SHP77 (cell line): ENCODE measurements at places on chromosomes 5 and 9.

- no peak for DNase-seq
Measured at GRCh38 chr5:135873831-135874230, 21.8 kb downstream of the IL9 start.

- DNase-seq: no peak
Measured at GRCh38 chr9:1434052-1434767, 384.1 kb downstream of the DMRT2 start.

DNA sequence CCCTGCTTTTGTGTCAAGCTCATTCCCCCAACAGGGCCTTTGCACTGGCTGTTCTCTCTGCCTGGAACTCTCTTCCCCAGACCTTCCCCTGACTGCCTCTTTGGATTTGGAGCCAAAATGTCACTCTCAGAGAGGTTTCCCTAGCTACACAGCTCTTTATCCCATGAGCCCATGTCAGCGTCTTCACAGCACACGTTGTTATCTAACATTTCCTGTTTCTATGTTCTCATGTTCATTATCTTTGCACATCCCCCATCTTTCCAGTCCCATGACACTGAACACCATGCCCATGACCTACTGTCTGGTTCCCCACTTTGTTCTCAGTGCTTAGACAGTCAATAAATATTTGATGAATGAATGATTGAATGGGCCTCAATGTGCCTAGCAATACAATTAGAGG is 26.3 kb upstream of the ARSI start:
- DNase-seq: no peak

DNA sequence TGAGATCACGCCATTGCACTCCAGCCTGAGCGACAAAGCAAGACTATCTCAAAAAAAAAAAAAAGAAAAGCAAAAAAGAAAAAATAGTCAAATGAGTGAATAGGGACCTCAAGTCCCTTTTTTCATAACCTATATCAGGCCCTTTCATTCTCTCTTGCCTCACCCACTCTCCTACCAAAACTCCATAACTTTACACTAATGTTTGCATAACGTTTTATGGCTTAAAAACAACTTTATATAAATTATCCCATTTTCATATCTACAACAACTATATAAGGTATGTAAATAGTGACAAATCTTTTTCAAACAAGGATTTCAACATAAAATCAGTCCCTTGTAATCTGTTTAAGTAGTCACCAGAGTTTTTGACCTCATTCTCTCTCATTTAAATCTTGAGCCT is 56.9 kb upstream of the PIP5K1B start:
- DNase-seq: no peak

- DNase-seq: no peak
Measured at GRCh38 chr9:131942146-131942720, 137.4 kb downstream of the MED27 start.

DNA sequence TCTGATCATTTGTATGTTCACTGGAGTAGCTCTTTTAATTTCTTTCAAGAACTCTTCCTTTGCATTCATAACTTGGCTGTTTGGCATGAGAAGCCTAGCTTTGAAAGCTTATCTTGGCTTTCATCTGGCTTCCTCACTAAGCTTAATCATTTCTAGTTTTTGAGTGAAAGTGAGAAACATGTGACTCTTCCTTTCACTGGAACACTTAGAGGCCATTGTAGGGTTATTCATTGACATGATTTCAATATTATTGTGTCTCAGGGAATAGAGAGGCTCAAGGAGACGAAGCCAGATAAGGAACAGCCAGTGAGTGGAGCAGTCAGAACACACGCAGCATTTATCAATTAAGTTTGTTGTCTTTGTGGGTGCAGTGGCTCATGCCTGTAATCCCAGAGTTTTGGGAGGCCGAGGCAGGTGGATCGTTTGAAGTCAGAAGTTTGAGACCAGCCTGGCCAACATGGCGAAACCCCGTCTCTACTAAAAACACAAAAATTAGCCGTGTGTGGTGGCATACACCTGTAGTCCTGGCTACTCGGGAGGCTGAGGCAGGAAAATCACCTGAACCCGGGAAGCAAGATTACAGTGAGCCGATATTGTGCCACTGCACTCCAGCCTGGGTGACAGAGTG is 98.3 kb downstream of the UGCG start:
- no peak for DNase-seq

DNA sequence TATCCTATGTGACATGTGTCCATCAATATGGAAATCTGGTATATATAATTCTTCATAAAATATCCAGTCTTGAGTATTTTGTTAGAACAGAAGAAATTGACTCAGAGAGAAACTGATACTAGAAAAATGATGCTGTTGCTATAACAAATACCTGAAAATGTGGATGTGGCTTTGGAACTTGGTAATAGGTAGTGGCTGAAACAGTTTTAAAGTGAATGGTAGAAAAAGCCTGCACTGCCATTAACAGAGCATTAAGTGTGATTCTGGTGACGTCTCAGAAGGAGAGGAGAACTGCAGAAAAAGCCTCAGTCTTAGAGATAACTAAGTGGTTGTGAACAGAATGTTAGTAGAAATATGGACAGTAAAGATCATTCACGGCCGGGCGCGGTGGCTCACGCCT is 634.9 kb upstream of the ZNF608 start:
- no peak for DNase-seq

DNA sequence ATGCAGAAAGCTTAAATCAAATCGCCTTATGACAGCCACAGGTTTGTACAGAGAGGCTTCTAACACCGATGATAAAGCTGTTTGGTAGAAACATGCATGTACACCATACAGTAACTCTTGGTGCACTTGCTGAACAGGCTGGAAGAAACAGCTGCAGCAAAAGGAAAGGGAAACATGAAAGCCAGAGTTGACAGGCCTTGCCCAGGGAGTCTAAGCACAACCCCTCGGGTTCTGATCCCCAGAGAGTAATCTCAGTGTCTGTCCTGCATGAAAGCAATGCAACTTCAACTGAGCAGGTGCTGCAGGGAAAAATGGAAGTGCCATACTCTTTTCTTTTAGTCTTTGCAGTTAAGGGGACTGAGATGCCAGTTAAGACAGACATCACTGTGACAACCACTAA is 419.9 kb downstream of the BNC2 start:
- no peak for DNase-seq

DNA sequence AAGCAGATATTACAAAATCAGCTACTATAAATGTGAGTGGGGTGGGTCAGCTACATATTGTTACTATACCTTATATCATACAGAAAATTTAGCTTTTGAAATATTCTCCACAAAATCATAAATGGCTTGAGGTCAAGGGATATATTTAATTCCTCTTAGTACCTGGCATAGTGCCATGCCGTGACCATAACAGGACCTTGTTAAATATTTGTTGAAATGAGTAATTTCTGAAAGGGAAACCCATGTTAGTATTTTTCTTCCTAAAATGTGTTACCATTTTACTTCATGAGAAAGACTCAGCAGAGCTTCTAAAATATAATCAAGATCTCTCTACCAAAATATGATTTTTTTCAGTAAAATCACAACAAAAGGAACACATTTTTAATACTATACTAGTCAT is 14.8 kb downstream of the ATP10B start:
- DNase-seq: no peak

DNA sequence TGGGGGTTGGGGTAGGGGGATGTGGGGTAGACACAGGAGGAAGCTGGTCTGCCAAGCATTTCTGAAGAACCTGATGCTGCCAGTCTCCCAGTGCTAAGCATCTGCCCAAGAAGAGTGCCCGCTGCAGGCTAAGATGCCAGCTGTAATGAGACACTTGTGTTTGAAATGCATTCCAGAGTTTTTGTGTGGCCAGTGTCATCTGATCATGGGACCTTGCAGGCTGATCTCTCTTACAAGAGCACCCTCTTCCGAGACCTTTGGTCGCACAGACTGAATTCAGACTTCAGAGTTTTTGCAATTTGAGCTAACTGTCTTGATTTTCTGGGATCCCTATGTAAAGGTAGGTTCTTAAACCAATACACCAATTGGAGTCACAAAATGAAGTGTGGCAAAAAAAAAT is 58.1 kb downstream of the DENND1A start:
- DNase-seq: no peak

DNA sequence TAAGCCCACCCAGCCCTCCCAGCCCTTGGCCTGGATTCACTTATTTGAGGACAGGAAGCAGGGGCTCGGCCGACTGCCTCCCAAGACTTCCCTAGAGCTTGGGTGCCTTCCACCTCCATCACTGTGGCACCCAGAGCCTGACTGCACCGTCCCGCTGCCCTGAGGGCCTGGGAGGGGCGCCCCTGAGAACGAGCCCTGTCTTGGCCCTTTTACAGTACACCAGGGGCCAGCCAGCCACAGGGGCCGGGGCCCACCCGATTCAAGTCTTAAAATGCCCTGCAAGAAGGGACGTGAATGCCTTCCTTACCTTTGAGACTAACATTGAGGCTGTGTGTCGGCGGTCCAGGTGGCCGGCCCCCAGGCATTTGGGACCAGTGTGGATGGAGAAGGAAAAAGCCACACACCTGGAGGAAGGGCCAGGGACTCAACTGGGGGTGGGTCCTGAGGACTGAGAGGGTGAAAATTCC is 16.8 kb downstream of the FAM78A start:
- no peak for DNase-seq

DNA sequence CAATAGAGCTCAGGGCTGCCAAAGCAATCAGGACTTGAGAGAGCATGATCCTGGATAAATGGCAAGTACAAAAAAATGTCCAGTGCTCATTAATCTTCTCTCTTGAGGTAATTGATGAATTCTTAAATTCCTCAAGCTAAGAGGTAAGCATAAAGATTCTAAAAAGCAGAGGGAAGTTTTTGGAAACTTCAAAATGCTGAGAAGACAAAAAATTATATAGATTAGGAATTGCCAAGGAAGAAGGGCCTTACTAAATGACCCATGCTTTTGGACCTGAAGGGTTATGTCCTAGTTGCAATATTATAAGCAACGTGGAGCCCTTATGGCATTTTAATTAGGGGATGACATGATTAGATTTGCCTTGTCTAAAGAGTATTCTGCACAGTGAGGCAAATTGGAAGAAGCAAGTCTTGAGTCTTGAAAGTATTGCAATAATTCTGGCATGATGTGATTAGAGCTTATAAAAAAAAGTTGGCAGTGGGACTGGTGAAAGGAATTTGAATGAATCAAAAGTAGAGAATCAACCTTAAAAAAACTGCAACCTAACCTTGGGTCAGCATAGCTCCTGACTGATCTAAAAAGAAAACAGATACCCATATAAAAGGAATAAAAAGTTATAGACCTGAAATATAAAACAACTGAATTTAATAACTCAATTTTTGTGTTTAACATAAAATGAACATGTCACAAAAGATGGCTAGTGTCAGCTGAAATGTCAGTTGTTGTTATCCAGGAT is 323.8 kb upstream of the ARRDC3 start:
- DNase-seq: no peak

DNA sequence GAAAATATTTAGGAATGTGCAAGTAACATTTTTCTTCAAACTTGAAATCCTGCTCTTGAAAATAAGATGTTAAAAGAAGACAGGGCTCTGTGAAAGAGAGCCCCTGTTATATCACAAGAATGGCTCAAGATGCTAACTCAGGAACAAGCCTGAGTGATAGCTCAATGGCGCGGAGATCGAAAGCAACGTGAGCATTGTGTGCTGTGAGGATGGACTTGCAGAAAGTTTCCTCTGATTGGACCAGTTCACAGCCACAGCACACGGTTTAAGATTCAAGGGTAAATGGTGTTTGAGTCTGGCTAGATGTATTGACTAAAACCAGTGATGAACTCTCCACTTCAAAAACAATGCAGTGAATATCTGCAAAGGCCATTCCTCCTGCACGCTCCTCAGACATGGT is 2387.0 kb downstream of the MAT2B start:
- no peak for DNase-seq

- no peak for DNase-seq
Measured at GRCh38 chr9:110109333-110110092, 98.4 kb downstream of the C9orf152 start.

DNA sequence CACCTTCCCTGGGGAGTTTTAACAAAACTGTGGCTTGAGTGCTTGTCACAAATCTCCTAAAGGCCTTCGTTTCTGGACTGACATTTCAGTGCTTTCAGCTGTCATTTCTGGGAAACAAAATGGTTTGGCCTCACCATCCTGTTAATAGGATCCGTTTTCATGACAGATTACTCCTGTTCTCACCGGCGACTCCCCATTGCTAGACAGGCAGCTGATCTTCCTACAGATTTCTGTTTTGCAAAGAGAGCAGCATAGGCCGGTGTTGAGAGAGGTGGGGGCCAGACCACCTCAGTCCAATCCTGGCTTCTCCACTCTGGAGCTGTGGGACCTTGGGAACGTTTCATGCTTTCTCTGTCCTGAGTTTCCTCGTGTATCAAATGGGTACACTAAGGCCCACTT is 75.5 kb upstream of the OTULINL start:
- DNase-seq: no peak

- no peak for DNase-seq
Measured at GRCh38 chr9:113350937-113351336, 1.6 kb downstream of the BSPRY start.

GRCh38 chr5:138649316-138649720 is 74.1 kb upstream of the HSPA9 start:
- DNase-seq: no peak

GRCh38 chr9:84919440-84919839 is 249.9 kb downstream of the NTRK2 start:
- no peak for DNase-seq

GRCh38 chr5:147857302-147858129 is 21.0 kb upstream of the SCGB3A2 start:
- peak; percentile 22 for DNase-seq
